ENCODE measurements at places on chromosomes 12 and 14.
A peak's percentile ranks its signal among the peaks of the same experiment; 100 is the strongest.

- no peak for DNase-seq
Measured at GRCh38 chr12:7160183-7160582, 29.3 kb upstream of the PEX5 start.

DNA sequence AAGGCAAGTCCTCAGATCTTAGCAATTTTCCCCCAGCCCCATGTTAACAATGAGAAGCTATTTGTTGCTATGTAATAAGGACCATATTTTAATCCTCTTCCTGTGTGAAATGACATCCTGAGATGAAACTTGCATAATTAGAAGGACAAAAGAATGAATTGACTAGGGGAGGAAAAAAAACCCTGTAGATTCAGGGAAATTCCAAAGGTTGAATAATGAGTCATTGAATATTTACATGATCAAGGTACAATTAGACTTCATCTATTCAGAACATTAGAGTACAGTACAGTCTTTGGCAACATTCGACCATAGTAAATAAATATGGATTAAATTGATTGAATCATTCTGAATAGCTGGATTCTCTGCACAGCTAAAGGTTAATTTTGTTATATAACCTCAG is 9.4 kb downstream of the MYBPC1 start:
- no peak for DNase-seq

- DNase-seq, result no peak
Measured at GRCh38 chr14:57533214-57533613, 39.6 kb upstream of the CCDC198 start.

DNA sequence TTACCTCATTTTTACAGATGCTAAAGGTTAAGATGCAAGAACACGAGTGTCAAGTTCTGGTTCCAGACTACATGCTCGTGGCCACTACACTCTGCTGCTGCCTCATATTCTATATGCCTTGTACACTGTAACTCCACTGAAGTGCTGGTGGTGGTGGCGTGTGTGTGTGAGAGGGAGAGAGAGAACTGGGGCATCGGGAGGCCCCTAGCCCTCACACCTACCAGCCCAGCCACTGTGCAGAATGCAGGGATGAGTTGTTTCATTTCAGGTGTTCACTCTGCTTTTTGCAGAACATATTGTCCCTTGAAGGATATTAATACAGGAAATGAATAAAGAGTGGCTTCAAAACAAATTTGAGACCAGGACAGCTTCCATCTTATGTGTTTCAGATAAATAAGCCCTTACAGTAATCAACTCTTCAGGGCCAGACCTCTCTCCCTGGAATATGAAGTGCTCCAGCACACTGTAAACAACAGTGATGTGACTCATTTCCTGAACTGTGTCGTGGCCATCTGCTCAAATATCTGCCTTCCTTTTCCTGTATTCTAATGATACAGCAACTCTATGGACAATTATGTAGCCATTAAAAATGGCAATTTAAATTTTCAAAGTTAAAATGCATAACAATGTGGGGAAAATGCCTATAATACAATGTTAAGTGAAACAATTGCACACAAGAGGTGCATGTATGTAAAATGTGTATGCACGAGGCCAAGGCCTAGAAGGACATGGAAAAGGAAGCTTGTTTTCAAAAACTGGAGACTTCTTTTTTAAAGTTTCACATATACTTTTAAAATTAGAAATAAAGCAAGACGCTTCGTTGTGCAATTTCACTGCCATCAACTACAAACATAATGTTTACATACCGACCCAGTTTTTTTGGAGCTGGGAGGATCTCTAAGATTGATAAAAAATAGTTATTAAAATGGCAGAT is 215.4 kb downstream of the PELI2 start:
- DNase-seq, result no peak

- no peak for DNase-seq
Measured at GRCh38 chr14:69673104-69673503, 61.7 kb downstream of the SUSD6 start.

DNA sequence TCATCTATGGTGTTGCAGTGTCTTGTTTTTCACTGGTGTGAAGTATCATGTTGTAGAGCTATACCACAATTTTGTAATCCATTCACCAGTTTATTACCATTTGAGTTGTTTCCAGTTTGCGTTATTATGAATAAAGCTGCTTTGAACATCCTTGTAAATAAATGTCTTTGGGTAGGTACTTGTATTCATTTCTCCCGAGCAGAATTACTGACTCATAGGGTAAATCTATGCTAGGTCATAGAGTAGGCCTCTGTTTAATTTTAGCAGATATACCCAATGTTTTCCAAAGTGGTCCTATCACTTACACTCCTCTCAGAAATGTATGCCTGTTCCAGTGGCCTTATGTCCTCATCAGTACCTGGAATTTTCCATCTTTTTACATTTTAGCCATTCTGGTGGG is 6.6 kb upstream of the GOLGA5 start:
- no peak for DNase-seq

- DNase-seq, result no peak
Measured at GRCh38 chr12:106039646-106040404, 98.9 kb downstream of the NUAK1 start.

- DNase-seq, result no peak
Measured at GRCh38 chr12:106633451-106633823, 50.6 kb downstream of the RFX4 start.

DNA sequence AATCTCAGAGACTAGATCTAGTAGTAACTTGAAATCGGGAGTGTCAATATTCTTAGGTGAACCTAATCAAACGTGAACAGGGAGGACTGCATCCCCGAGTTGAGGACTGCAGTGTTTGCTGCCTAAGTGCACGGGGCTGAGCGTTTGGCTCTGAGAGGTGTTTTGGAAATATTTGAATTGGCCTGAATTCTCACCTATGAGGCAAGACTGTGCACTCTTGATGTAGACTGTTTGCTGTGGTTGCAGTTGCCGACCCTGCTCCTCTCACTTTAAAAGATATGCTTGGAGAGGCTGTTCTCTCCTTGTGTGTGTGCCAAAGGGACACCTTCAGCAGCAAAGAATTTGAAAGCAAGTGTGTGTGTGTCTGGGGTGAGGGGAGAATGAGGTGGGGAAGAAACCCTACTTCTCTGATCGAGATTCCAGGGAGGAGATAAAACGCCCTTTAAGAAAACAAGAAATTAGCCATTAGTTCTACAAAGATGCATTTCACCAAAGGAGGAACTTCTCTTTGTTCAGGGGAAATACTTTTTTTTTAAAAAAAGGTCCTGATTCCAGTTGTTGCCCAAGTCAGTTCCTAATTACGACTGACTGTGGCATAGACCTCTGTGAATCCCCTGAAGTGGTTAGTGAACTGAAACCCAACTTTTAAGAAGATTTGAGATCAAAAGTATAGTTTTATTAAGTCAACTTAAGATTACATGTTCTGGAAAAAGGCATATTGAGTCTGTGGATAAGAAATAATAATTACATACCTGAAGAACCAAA is 106.6 kb downstream of the DYRK2 start:
- no peak for DNase-seq

DNA sequence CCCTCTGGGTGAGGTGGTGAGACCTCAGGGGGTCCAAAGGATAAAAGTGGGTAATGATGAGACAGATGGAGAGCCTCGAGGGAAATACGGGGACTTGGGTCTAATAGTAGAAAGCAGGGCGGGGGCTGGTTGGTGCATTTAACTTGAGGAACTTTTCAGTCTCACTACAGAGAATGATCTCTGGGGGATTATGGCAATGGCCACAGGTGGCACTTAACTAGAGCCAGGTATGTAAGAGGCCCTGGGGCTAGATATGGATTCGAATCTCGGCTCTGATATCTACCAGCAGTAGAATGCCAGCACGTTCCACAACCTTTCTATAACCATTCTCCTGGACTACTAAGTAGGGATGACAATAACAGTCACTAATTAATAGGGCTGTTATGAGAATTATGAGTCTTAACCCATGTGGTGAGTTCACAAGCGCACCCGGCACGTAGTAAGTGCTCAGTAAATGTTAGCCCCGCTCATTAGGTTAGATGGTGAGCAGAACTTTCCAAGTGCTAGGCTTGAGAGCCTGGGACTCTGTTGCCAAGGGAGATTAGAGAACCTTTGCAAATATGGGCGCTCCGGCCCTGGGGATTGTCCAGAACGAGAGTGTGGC is 888 bp upstream of the PLXNC1 start:
- no peak for DNase-seq

DNA sequence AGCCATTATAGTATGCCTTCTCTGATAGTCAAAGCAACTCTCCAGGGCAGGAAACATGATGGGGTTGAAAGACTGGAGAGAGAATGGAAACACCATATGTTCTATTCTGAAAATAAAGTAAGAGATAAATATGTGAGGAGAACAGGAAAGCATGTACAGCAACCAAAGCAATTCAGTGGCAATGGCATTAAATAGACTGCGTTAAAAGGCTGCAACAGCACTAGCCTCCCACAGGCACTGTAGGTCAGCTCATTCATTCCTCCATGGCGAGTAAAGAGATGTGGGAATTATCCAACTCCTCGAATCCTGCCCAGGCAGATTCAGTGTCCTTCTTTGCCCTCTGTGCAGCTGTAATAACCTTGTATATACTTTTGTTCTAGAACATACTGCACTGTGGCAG is 43.8 kb downstream of the ANO6 start:
- DNase-seq, result no peak

DNA sequence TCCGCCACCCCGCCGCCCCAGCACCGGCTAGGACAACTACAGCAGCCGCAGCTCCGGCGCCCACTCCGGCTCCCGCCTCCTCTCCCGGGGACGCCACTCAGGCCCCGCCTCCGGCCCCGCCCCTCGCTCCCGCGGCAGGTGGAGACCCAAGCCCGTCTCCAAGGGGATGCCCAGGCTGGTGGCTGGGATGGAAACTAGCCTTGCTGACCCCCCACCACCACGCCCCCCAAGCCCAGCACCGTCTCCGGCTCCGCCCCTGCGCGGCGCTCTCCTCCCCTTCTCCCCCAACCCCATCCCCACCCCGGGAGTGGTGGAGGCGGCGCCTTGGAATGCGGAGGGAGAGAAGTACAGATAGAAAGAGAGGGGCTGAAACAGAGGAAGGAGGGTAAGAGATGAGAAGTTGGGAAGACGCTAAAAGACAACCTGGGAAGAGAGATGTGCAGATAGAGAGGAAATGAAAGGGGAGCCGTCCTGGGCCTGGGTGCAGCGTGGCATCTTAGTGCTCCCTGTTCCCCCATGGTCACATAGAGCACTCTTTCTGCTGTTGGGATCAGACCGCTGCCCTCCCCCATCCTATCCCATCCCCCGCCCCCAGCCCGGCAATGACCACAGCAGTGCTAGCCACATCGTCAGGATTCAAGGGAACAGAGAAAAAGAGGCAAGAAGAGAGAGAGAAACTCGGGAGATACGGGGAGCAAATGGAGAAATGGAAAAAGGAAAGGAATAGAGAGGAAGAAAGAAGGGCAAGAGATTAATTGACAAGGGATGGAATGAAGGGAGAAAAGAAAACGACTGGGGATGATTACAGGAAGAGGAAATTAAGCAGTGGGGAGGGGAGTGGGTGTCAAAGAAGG is at the start of gene ITGA7:
Gene ITGA7, minus strand, starts transcription at position 64 of the 854 bp plus-strand sequence. CDS start 222 bp downstream, outside the sequence.
- DNase-seq, result peak; percentile 86

DNA sequence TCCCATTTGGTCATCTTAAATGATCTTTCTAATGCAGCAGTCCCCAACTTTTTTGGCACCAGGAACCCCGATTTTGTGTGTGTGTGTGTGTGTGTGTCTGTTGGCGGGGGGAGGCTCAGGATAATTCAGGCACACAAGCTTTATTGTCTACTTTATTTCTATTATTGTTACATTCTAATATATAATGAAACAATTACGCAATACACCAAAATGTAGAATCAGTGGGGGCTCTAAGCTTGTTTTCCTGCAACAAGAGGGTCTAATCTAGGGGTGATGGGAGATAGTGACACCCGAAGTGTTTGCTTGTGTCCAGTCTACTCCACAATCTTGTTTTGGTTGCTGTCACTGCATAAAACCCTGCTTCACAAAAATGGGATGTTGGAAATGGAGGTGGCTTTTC is 621.1 kb upstream of the LRFN5 start:
- DNase-seq, result no peak

DNA sequence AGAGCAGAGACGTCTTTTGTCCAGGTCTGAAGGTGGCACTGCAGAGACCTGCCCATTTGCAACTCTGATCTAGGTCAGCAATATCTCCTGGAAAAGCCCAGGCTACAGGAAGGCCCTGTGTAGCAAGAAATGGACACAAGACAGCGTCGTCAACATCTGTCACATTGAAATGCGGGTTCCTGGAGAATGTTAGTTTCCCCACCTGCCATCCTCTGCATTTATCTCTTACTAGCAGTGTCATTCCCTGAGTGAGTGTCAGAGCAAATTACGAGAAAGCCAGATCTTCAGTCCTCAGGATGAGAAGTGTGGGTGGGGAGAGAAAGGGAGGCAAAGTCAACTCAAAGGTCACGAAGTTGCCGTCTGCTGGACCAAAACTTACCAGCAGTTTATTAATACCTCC is 27.4 kb upstream of the FLVCR2 start:
- DNase-seq, result no peak

DNA sequence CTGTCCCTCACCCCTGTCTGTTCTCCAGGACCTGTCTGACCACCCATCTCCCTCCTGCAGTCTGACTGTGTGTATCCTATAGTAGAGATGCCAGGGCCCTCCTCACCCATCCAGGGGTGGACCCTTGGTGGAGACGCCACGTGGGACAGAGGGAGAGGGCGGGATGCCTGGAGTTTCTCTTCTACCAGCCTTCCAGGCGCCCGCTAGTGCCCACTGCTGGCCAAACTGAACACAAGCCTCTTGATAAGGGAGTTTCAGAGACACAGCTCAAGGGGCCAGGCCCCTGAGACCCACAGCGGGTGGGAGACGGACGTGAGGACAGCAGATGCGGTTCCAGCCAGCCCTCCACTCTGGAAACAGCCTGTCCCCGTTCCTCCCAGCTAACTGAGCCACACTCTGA is 147.3 kb downstream of the RBM19 start:
- peak; percentile 56 for DNase-seq

- DNase-seq, result no peak
Measured at GRCh38 chr12:94889445-94890210, 113.9 kb downstream of the NDUFA12 start.

DNA sequence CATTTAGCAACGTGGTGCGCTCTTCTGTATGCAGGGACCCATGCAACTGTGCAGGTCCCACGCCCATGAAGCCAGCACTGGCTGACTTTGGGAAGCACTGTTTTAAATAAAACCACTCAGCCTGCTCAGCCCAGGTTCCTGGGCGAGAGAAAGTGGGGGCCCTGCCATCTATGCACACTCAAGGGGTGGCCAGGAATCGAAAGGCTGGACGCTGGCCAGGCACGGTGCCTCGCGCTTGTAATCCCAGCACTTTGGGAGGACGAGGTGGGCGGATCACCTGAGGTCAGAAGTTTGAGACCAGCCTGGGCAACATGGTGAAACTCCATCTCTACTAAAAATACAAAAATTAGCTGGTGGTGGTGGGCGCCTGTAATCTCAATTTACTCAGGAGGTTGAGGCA is 179.9 kb upstream of the TBX3 start:
- no peak for DNase-seq

DNA sequence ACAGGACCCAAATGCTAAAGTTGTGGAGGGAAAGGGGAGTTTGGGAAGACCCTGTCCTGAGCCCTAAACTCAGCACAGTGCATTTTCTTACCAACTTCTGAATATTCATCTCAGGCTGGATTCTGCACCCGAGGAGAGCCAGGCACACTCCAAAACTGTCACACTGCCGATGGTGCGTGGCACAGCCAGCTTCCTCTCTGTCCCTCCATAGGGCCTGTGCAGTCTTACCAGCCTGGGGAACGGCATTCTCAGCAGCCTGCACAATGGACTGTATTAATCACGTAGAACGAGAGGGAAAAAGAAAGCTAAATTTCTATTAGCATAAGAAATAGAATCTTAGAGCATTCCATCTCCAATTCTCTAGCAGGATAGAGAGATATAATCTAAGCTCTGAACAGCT is 71.3 kb upstream of the GPATCH2L start:
- DNase-seq, result no peak

GRCh38 chr12:10663869-10664268 is 10.0 kb downstream of the STYK1 start:
- no peak for DNase-seq
